CD4-positive, alpha-beta memory T cell (primary cell): ENCODE measurements at places on chromosomes 7 and 10.

DNA sequence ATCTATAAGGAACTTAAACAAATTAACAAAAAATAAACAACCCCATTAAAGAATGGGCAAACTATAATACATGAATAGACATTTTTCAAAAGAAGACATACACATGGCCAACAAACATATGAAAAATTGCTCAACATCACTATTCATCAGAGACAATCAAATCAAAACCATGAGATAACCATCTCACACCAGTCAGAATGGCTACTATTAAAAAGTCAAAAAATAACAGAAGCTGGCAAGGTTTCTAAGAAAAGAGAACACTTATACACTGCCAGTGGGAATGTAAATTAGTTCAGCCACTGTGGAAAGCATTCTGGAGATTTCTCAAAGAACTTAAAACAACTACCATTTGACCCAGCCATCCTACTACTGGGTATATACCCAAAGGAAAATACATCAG is 280.5 kb downstream of the THSD7A start:
- DNase-seq: no peak

GRCh38 chr10:78920011-78920410 is 148.8 kb upstream of the ZMIZ1 start:
- DNase-seq: no peak

GRCh38 chr10:32132357-32132946 is 76.2 kb upstream of the KIF5B start:
- no peak for DNase-seq

DNA sequence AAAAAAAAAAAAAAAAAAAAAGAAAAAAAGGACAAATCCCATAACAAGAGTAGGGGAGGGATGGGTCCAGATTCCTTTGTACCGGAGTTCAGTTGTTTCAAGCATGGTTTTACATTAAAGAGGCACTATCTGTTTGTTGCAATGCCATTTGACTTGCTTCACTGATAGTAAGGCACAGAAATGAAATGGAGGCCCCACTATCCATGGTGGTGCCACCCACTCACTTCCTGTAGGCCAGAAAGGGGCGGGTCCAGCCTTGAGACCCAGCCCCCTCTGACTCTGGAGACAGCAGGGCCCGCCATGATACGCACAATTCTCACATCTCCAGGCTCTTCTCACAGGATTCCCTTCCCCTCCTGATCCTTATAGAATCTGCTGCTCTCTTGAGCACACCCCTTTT is 100.0 kb downstream of the CLEC2L start:
- DNase-seq: no peak

GRCh38 chr10:88623835-88624234 is 37.3 kb downstream of the LIPJ start:
- no peak for DNase-seq
